ENCODE measurements at places on chromosomes 3 and 15.

DNA sequence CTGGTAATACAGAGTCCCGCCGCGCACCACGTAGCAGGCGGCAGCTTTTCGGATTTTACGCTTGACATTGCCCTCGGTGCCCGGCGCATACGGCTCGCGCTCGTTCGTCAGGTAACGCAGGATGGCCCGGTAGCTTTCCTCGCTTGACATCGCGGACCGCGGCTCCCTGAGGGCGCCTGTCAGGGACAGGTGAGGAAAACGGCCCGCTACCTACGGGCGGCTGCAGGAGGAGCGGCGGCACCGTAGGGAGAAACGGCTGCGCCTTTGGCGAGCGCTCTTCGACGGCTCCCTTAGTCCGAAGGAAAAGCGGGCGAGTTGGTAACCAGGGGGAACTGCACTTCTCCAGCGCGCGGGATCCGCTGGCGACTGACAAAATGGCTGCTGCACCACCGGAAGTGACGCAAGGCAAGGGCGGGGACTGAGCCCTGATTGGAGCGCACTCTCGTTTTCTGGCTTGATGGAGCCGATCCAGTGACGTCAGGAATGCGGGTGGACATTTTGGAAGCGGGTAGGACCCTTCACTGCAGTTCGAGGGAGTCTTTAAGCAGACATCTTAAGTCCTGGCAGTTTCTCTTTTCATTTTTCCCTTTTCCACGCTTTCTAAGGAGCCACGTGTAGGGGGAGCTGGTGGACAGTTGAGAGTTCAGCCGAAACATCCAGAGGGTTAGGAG lies at the start of gene ZBTB11:
Gene ZBTB11, minus strand, starts transcription at position 368 of the 671 bp plus-strand sequence. Its CDS starts 218 bp downstream, at position 150.
- DNase-seq = peak; percentile 100

DNA sequence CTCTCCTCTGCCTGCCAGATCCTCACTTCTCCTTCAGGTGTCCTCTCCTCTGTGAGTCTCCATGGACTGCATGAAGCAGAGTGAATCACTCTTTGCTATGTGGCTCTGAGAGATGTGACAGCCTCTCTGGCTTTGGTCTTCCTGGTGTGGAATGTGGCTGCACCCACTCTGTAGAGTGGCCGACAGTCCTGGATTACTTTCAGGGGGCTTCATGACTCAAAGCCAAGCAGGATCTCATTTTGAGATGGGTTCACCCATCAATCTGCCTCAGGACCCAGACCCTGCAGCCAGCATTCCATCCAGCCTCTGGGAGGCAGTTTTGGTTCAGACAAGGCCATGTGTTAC lies 221.9 kb upstream of the LYSMD4 start:
- no peak for DNase-seq

DNA sequence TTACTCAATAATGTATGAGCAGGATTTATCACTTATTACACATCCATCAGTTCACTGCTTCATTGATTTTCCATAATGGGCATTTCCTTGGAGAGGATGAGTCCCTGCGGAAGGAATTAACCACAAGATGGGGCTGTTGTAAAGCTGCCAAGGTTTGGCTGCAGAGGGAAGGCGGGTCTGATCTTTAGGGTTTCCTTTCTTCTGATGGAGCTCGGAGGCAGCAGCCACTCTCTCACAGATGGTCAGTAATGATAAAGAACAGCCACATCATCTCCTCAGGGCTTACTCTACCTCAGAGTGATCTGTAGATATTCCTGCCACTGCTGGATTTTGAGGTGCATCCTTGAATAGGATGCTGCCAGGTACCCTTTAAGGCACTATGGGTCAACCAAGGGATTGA lies 115.2 kb downstream of the USP13 start:
- DNase-seq = no peak

DNA sequence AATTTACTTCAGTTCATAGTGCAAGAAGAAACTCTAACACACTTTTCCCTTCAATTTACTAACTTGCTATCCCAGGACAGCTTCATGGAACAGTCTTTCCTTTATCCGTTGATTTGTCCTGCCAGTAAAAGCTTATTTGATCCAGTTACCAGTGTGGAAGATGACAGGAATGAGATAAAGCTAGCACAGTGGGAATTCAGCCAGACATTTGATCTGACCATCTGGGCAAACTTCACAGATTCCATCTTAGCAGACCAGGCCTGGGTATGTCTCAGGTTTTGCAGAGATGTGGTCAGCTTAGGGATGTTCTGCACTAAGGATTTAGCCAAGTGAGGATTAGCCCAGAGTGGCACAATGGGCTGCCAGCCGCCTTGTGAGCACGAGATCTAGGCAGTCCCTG lies 19.7 kb downstream of the CEMIP start:
- DNase-seq = no peak

DNA sequence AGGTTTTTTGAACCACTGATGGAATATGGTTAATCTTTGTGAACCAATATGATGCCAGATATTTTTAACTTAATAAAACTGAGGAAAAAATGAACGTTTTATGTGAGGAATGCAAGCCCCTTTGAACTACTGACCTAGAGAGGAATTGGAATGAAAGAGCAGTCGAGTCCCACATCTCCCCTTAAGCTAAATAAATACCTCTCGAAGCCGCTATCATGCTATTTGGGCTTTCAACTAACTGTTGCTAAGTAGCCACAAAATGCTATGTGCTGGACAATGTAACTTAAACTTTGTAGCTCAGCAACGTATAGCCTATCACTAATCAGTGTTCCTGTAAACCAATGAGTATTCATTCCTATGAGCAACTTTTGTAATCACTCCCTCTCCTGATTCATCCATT lies 1037.2 kb downstream of the SQOR start:
- no peak for DNase-seq
